ENCODE measurements at places on chromosomes 12 and 14.

- H3K36me3 ChIP-seq = peaks cover 78% of the 10 kb centered on the region
- no peak overlapping the region for H3K4me3 ChIP-seq
- no peak for DNase-seq
- no peak overlapping the region for H3K27ac ChIP-seq
- no peaks in the 10 kb centered on the region for H3K4me1 ChIP-seq
- no peaks in the 10 kb centered on the region for H3K27me3 ChIP-seq
Observed at GRCh38 chr12:96020314-96021003, 14.9 kb downstream of the LTA4H start.

GRCh38 chr12:125228519-125229260 is 163.5 kb downstream of the AACS start:
- no peaks in the 10 kb centered on the region for H3K4me1 ChIP-seq
- no peaks in the 10 kb centered on the region for H3K27me3 ChIP-seq
- H3K27ac ChIP-seq = no peak overlapping the region
- no peaks in the 10 kb centered on the region for H3K36me3 ChIP-seq
- H3K4me3 ChIP-seq = no peak overlapping the region

DNA sequence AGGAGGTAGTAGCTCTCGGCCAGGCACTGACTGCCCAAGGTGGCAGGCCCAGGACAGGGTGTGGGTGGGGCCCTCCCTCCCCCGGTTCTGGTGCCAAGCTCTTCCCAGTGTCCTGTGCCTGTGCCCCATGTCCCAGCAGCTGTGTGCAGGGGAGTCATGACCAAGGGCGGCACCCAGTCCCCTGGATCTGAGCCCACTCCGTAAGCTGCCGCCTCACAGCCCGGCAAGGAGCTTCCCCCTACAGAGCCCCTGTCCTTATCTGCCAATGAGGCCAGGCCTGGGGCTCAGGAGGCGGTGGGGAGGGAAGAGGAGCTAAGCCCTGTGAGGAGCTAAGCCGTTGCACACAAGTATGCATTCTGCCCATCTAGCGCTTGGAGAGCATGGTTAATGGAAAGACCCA is 5.6 kb upstream of the C14orf180 start:
- peaks cover 4% of the 10 kb centered on the region for H3K4me1 ChIP-seq
- H3K36me3 ChIP-seq = no peaks in the 10 kb centered on the region
- no peak overlapping the region for H3K27ac ChIP-seq
- peaks cover 89% of the 10 kb centered on the region for H3K27me3 ChIP-seq

DNA sequence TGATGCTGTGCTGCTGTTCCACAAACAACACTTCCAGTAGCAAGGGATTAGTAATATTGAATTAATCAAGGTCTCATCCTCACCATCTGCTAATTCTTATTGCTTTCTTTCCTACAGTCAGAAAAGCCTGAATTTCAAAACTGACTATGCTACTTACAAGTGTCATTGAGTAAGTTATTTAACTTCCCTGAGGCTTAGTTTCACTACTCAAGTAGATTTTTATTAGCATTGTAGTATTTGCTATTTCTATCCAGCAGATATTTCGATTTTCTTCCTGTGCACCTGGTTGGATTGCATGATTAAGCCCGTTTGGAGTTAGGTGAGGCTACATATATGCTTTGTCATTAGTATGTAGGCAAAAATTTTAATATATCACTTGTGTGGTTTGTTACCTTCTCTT is 591.5 kb downstream of the TRHDE start:
- H3K4me1 ChIP-seq = no peaks in the 10 kb centered on the region
- H3K27me3 ChIP-seq = no peaks in the 10 kb centered on the region
- no peak for DNase-seq
- no peaks in the 10 kb centered on the region for H3K36me3 ChIP-seq
- H3K4me3 ChIP-seq = no peak overlapping the region

- DNase-seq = no peak
- H3K27ac ChIP-seq = no peak overlapping the region
- no peak overlapping the region for H3K4me3 ChIP-seq
- H3K27me3 ChIP-seq = no peaks in the 10 kb centered on the region
- peaks cover 4% of the 10 kb centered on the region for H3K4me1 ChIP-seq
Observed at GRCh38 chr12:131919366-131920156, 9.5 kb upstream of the PUS1 start.

DNA sequence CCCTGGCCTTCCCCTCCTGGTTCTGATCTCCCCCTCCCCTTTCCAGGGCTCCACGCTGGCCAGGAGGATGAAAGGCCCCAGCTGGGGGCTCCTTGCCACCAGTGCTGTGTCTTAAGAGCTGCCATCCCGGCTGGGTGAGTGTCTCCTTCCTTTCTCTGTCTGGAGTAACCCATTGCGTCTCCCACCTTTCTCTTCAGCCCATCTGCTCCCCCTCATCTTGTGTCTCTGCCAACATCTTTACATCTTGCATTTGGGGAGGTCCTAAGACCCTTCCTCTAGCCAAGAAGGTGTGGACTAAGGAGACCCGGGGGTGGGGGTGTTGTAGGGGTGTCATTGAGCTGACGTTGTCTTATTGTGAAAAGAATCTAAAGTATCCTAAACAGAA is 505 bp downstream of the BCL2L2 start:
- DNase-seq = no peak
- peaks cover 43% of the 10 kb centered on the region for H3K4me1 ChIP-seq
- no peaks in the 10 kb centered on the region for H3K27me3 ChIP-seq
- peak overlapping the region; percentile 88 for H3K27ac ChIP-seq

- H3K27me3 ChIP-seq = no peaks in the 10 kb centered on the region
- H3K27ac ChIP-seq = no peak overlapping the region
- no peak for DNase-seq
- no peak overlapping the region for H3K4me3 ChIP-seq
- H3K4me1 ChIP-seq = peaks cover 10% of the 10 kb centered on the region
- H3K36me3 ChIP-seq = no peaks in the 10 kb centered on the region
Observed at GRCh38 chr12:14995583-14996425, 23.0 kb downstream of the PDE6H start.

- H3K27me3 ChIP-seq = no peaks in the 10 kb centered on the region
- no peak overlapping the region for H3K27ac ChIP-seq
- DNase-seq = no peak
- H3K36me3 ChIP-seq = no peaks in the 10 kb centered on the region
- H3K4me3 ChIP-seq = no peak overlapping the region
Observed at GRCh38 chr14:22813145-22813544, 2.1 kb downstream of the SLC7A7 start.

DNA sequence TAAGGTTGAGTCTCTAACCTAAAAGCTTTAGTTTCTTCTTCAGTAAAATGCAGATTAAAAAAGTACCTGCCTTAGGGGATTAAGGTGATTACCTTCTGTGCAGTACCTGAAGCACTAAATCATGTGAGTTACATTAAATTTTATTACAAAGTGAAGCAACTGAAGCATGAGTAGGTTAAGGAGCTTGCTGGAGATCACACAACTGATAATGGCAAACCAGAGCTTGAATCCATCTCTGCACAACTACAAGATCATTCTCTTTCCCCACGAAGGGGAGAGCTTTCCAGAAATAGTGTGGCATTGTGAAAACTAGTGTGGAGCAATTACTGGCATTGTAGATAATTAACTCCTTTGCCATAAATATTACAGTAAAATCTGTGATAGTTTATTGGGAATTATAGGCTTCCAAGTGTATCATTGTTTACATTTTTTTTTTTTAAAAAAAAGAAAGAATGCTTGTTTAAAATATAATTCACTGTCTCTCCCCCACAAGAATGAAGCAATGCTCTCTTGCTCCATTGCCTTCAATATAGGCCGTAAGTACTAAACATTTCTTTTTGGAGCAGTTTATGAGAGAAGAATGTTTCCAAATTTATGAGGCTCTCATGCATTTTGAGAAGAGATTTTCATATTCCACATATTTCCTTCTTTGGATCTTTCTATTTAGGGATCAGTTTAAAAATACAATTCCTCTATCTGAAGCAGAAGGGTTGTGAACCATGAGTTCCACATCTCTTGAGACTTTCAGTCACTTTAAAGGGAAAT is 20.5 kb downstream of the SLC38A2 start:
- no peak overlapping the region for H3K27ac ChIP-seq
- DNase-seq = no peak
- H3K36me3 ChIP-seq = no peaks in the 10 kb centered on the region
- no peaks in the 10 kb centered on the region for H3K27me3 ChIP-seq
- no peak overlapping the region for H3K4me3 ChIP-seq

GRCh38 chr12:94689002-94689645 is 38.8 kb upstream of the TMCC3 start:
- no peak for DNase-seq
- peak overlapping the region; percentile 60 for H3K27ac ChIP-seq
- H3K27me3 ChIP-seq = no peaks in the 10 kb centered on the region
- H3K4me3 ChIP-seq = peak overlapping the region; percentile 23
- H3K36me3 ChIP-seq = no peaks in the 10 kb centered on the region

DNA sequence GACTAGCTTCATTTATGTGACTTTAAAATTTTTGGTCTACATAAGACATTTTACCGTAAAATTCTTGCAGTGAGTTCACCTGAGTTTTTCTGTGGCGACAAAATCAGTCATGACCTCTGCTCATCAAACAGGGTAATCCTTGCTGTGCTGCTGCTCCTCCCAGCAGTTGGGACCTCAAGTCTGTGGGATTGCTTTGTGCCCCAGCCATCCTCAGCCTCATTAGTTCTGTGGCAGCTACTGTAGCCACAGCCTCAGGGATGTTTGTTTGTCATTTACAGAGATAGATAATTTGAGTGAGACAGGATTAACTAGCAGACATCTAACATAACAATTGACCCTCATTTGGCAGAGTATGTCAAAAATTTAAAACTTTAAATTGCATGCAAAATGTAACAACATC is 357.0 kb downstream of the PCNX1 start:
- no peak overlapping the region for H3K4me3 ChIP-seq
- H3K4me1 ChIP-seq = no peaks in the 10 kb centered on the region
- H3K27me3 ChIP-seq = no peaks in the 10 kb centered on the region
- H3K27ac ChIP-seq = no peak overlapping the region

DNA sequence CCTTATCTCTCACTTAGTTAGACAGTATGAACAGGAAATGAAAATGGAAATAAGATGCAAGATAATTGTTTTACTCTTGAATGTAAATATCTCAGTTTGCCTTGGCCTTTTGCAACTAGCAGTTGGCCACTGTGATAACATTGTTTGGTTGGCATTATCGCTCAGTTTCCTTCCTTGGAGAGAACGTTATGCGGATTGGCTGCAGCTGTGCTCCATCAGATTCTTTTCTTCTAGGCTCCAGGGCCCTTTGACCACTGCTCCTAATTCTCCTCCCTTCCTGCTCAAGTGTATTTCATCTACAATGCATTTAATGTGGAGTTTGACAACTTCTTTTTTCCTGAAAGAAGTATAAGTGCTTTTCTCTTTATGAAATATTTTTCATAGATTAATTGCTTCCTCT is 284.2 kb downstream of the ADAMTS20 start:
- no peaks in the 10 kb centered on the region for H3K36me3 ChIP-seq
- no peaks in the 10 kb centered on the region for H3K27me3 ChIP-seq
- peaks cover 12% of the 10 kb centered on the region for H3K4me1 ChIP-seq
- no peak overlapping the region for H3K27ac ChIP-seq

DNA sequence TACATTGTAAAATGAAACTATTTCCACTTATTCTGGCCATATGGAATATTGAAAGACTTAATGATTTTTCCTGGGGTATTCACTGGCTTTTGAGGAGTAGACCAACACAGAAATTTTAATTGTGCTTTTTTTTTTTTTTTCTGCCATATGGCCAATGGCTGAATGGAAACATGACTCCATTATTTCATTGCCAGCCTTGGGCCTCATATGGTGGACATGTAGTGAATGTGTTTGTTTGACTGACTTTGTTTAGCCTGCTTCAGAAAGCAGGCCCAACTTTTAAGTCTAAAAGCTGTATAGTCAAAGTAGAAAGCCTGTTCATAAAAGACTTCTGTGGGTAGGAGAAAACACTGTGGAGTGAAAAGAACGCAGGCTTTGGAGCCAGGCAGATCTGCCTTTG is 2.4 kb downstream of the GNG2 start:
- no peaks in the 10 kb centered on the region for H3K36me3 ChIP-seq
- DNase-seq = no peak
- H3K27ac ChIP-seq = no peak overlapping the region
- H3K27me3 ChIP-seq = no peaks in the 10 kb centered on the region
- peaks cover 18% of the 10 kb centered on the region for H3K4me1 ChIP-seq

- H3K27me3 ChIP-seq = no peaks in the 10 kb centered on the region
- peak within 1 kb of the TSS; percentile 81 for H3K4me3 ChIP-seq
- H3K36me3 ChIP-seq = no peaks in the 10 kb centered on the region
- H3K27ac ChIP-seq = peak within 1 kb of the TSS; percentile 95
- no peak for DNase-seq
- peaks cover 68% of the 10 kb centered on the region for H3K4me1 ChIP-seq
Observed at GRCh38 chr14:21098076-21098891, at the start of gene ZNF219. Gene ZNF219, minus strand, starts transcription at chr14:21098655. Its CDS starts 5,064 bp downstream, at chr14:21093591.

DNA sequence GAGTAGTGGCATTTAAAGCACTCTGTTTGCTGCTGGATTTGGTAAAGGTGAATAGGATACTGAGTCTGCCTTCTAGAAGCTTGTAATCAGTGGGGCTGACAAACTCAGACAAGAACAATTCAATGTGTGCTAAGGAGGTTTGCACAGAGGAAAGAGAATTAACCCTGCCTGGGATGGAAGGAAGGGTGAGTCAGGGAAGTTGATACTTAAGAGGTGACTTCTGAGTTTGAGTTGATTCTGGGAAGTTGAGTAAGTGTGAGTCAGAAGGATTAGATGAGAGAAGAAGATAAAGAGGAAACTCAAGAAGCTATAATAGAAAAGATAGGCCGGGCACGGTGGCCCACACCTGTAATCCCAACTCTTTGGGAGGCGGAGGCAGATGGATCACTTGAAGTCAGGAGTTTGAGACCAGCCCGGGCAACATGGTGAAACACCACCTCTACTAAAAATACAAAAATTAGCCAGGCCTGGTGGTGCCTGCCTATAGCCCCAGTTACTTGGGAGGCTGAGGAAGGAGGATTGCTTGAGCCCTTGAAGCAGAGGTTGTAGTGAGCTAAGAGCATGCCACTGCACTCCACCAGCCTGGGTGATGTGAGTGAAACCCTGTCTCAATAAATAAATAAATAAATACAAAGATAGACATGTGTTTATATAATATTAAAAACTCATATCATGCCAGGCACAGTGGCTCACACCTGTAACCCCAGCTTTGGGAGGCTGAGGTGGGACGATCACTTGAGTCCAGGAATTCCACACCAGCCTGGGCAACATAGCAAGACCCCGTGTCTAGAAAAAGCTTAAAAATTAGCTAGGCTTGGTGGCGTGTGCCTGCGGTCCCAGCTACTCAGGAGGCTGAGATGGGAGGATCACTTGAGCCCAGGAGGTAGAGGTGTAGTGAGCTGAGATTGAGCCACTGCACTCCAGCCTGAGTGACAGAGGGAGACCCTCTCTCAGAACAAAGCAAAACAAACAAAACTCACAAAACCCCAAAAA is 126.8 kb upstream of the CPM start:
- no peak overlapping the region for H3K4me3 ChIP-seq
- no peaks in the 10 kb centered on the region for H3K36me3 ChIP-seq
- H3K27ac ChIP-seq = no peak overlapping the region
- DNase-seq = no peak
- H3K4me1 ChIP-seq = peaks cover 25% of the 10 kb centered on the region

DNA sequence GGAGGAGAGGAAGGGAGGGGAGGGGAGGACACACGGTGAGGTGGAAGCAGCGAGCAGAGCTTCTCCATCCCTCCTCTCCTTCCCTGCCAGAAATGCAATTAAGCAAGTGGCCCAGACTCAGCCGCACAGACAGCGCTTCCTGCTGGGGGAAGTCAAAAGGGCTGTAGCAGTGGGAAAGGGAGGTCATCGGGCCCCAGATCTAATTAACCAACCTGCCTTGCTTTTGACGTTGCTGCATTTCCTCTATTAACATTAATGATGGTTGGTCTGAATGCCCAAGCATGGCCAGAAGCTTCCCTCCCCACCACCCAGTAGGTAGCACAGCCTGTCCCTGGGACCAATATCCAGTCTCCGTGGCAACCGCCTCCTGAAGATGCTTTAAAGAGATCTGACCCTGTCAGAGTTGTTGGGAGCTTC is 4.6 kb upstream of the NGB start:
- H3K36me3 ChIP-seq = peaks cover 43% of the 10 kb centered on the region
- peaks cover 23% of the 10 kb centered on the region for H3K27me3 ChIP-seq
- no peak for DNase-seq
- H3K4me1 ChIP-seq = peaks cover 9% of the 10 kb centered on the region
